Cardiac fibroblast (primary cell): ENCODE measurements at places on chromosomes 2 and 18.

DNA sequence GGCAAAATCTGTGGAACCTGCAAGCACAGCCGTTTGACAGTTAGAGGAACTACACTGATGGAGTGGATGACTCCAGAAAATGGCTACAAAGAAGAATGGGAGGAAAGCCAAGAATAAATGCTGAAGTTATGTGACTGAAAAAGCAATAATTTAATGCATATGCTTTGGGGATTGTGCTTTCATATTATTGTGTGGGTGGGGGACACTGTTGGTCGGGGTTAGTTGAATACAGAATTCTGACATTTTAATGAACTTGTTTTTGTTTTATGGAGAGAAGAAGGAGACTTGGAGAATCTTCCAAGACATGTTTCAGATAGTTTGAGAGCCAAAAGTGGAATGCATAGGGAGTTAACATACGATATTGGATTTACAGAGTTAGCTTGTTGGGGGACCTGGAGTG is 68.5 kb downstream of the NRP2 start:
- no peak for DNase-seq

DNA sequence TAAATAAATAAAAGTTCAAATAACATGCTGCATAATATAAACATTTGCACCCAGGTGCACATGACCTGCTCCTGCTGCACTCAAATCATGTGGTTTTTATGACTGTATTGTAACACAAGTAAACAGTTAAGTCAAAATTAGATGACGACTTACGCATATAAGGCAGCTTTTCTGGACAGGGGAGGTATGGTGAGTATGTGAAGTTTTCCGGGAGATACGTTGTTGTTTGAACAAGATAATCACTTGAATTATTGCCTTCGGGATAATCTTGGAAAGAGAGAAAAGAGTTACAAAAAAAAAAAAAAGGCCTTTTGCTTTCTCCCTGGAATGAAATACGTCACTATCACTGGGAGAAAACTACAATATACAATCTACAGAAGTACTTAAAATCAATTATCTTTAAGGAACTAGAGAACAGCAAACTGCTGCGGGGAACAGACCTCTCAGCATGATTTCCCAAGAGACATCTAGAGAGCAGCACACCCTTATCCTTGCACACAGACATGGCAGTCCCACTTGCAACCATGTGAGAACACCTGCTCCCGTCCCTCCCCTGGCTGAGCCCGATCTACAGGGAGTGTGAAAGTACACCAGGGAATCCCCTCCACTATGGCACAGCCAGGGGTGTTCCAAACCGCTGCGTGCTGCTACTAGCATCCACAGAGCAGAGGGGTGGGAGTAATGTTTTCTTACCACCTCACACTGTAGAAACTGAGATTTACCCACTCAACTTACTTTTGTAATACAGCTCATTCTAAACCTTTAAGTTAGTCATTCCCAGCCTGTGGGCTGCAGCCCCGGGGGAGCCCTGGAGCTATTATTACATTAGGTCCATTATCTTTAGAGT is 26.3 kb downstream of the B4GALT6 start:
- DNase-seq, result no peak

DNA sequence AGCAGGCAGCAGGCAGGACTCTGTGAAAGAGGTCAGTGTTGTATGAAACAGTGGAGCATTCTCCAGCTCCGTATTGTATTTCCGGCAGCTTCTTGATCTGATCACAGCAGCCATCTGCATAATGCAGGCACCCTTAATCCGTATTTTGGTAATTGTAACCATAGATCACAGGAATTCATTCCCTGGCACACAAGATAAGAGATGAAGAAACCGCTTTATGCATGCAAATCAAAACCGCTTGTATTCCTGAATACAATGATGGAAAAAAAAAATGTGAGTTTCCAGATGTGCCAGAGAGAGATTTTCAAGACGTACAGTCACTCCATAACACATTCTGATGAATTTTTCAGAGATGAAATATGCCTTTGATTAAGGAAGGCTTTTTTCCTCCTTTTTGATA is 221.3 kb downstream of the ACKR3 start:
- DNase-seq, result no peak

GRCh38 chr2:38945372-38945771 is 55.7 kb downstream of the ARHGEF33 start:
- DNase-seq, result no peak

DNA sequence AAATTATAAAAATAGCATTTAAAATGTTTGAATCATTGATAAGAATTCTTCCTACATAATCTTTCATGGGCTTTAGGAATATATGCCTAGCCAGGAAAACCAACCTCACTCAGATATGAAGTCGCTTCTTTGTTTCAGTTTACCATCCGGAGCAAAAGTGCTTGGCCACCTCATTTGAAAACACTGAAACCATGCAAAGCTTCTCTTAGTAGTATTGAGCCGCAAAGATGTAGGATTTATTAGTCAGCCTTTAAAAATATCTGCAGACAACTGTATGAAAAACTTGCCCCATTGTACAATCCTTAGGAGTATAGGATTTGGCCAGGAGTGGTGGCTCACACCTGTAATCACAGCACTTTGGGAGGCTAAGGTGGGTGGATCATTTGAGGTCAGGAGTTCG is 24.3 kb upstream of the GPD2 start:
- no peak for DNase-seq

- DNase-seq, result peak; percentile 93
These were observed 4.4 kb downstream of the ACTR3 start for GRCh38 chr2:113894156-113894743.

- no peak for DNase-seq
These were observed 155.4 kb downstream of the ARL4C start for GRCh38 chr2:234341306-234341985.

DNA sequence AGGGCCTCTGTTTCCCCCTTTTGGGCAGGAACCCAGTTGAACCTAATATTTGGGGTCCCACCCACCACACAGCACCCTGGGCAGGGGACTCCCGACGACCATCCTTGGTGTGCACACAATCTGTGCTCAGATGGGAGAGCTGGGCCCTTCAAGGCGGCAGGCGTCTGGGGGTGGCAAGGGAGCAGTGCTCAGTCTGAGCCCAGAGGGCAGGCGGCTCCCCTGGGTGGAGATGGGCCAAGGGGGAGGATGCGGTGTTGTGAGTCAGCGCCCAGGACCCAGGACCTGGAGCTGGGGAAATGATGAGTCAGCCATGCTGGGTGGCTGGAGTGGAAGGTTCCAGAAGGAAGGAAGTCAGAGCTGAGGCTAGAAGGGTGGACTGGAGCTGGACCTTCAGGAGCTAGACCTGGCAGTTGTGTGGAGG is 3.8 kb downstream of the PROM2 start:
- DNase-seq, result peak; percentile 65

- DNase-seq, result peak; percentile 9
These were observed 495.7 kb upstream of the TCF4 start for GRCh38 chr18:56083523-56084287.

DNA sequence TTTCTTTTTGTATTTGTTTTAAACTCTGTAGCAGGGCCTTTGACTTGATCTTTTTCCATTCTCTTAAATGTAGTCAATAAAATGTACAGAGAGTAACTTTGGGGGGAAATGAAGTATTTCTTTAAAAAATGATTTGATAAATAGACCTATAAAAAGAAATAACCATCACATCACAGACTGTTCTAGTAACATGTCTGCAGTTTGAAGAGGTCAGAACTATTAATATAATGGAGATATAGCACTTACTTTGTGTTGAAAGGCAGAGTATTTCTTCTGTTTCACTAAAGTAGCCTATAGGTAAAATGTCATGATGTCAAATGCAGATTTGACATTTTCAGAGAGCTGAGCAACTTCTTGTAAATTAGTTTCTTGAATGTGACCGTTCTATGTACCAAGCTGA is 55.7 kb upstream of the FAM237A start:
- no peak for DNase-seq

DNA sequence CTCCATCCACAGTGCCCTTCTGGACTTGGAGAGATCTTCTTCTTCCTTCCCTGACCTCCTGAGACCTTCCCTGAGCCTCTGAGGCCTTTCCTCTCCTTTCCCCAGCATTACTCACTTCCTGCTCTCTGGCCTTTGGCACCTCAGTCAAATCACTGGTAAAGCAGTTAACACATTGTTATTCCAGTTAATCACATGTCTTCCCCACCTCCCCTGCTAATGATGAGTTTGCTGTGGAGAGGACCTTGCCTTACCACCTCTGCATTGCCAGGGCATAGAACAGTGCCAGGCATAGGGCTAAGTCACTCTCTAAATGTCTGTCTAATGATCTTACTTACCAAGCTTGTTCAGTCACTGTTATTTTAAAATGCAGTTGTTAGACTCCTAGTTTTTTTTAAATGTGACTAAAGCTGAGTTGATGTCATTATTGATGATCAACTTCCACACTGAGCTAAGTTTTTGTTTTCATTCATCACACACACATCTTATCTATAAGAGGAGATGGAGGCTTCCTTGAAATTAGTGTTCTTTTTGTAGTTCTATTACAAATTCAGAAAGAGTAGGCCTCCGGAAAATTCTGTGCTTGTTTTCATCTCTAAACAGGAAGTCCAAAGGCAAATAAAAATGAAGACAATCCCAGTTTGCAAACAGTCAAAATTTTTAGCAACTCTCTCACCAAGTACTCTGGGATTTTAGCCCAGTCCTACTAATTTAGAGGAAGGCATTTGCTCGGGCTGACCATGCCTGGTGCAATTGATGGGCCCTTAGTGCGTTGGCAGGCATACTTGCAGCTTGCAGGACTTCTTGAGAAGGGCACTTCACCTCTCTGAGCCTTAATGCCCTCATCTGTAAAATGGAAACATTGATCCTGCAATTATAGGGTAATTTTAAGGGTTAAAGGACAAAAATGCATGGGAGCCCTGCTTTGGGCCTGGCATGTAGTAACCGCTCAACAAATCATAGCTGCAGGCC is 113.7 kb upstream of the SPRED2 start:
- DNase-seq, result peak; percentile 43

DNA sequence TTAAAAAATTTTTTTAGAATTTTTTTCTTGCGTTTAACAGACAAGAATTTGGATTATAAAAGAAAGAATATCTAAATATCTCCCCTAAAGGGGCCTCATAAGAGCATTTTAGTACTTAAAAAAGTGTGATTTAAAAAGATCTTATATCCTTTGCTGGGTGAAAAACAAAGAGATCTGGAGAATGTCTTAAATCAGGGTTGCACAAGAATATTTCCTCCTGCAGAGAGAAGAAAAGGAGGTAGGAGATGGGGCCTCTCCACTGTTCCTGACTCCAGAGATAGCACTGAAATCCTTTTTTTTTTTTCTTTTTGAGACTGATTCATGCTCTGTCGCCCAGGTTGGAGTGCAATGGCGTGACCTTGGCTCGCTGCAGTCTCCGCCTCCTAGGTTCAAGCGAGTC is 68.5 kb upstream of the OSR1 start:
- peak; percentile 36 for DNase-seq

DNA sequence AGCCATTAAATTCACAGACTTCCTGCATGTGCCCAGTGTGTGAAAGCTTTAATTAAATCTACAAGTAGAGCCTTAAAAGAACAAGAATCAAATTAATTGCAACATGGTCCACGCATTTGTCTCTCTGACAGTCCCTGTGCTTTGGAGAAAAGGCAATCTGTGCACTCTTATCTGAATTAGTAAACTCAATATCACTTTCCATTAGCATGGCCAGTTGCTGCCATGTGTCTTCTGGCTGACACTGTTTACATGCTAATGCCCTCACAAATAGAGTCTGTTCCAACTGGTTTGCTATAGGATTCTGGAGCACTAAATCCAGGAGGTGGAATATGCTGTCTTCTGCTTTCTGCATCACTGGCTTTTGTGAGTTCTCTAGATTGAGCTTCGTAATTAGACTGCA is 434.5 kb upstream of the RAB12 start:
- no peak for DNase-seq

GRCh38 chr18:73708591-73708990 is 439.0 kb downstream of the FBXO15 start:
- DNase-seq, result no peak

GRCh38 chr2:39603436-39603835 is 62.3 kb upstream of the TMEM178A start:
- peak; percentile 68 for DNase-seq

DNA sequence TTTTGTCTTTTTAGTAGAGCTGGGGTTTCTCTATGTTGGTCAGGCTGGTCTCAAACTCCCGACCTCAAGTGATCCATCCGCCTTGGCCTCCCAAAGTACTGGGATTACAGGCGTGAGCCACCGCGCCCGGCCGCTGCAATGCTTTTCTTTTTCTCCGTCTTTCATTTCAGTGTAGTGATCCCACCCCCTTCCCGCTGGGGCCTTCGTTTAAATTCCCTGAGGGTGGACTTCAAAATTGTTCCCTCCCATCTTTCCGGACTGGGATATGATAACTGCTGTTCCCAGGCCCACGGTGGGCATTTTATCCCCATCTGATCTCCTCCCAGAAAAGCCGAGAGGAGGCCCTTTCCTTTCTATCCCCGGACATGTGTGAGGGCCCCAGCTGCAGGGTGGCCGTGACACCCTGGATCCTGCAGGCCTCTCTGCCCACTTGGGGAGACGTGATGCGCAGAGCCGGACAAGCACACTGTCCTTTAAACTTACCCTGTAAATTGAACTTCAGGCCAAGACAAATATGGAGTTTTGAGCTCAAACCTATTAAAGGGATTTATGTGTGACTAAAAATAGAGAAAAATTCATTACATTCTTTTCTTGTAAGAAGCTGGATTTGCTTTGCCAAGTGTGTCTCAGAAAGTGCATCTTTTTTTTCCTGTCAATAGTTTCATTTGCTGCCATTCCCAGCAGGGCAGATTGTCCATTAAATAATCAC is 54.5 kb upstream of the AFF3 start:
- DNase-seq, result peak; percentile 33

DNA sequence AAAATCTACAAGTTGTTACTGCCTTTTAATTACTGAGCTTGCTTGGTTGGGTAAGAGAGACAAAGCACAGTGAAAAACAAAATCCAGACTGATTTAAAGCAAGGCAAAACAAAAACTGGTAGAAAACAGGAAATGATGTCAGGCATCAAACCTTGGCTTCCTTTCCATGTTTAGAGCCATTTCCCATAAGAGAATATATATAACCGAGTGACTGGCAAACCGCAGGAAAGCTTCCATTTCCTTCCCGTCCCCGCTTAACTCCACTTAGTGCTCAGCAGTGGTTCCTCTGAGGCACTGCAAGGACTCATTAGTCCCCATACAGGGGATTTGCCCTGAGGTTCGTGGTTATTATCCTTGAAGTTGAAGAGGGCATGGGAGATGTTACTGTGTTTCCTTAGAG is 446.3 kb downstream of the LPIN1 start:
- peak; percentile 28 for DNase-seq

GRCh38 chr2:147430408-147430807 is 414.4 kb upstream of the ACVR2A start:
- no peak for DNase-seq

- DNase-seq, result no peak
These were observed 51.3 kb downstream of the USP34 start for GRCh38 chr2:61419570-61419969.

GRCh38 chr18:80068571-80069272 is 34.5 kb downstream of the RBFA start:
- DNase-seq, result no peak

GRCh38 chr2:101956465-101957438 is 35.0 kb upstream of the IL1R2 start:
- peak; percentile 46 for DNase-seq
